ENCODE measurements at places on chromosomes 16 and 17.

- DNase-seq, result no peak
Measured at GRCh38 chr17:45347444-45347843, 30.6 kb upstream of the MAP3K14 start.

DNA sequence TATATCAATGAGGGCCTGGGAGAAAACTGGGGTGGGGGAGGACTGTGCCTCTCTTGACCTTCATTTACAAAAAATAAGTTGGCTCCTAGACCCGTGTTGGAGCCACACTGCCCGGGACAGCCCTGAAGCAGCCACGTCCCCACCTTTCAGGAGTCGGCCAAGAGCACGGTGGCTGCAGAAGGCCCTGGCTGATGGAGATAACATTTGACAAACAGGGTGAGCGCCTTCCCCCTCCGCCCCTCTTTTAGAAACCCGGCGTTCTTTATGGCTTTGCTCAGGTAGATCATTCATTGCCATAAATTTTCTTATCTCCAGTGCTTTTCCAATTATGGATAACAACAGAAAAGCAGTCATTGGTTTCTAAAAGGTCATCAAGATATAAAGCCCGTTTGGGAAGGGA lies 398.1 kb upstream of the TNRC6C start:
- DNase-seq, result no peak

DNA sequence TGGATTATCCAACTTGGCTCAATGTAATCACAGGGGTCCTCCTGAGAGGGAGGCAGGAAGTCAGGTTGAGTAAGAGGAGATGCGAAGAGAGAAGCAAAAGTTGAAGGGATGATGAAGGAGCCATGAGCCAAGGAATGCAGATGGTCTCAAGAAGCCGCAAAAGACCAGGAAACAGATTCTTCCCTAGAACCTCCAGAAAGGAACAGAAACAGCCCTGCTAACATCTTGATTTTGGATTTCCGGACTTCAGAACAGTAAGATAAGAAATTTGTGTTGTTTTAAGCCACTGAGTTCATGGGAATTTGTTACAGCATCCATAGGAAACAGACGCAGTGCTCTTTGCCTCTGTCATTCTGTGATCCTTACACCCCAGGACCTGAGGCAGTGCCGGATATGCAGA lies 26.8 kb downstream of the CMTR2 start:
- no peak for DNase-seq

GRCh38 chr16:89444151-89444723 lies 46.1 kb downstream of the ANKRD11 start:
- no peak for DNase-seq

DNA sequence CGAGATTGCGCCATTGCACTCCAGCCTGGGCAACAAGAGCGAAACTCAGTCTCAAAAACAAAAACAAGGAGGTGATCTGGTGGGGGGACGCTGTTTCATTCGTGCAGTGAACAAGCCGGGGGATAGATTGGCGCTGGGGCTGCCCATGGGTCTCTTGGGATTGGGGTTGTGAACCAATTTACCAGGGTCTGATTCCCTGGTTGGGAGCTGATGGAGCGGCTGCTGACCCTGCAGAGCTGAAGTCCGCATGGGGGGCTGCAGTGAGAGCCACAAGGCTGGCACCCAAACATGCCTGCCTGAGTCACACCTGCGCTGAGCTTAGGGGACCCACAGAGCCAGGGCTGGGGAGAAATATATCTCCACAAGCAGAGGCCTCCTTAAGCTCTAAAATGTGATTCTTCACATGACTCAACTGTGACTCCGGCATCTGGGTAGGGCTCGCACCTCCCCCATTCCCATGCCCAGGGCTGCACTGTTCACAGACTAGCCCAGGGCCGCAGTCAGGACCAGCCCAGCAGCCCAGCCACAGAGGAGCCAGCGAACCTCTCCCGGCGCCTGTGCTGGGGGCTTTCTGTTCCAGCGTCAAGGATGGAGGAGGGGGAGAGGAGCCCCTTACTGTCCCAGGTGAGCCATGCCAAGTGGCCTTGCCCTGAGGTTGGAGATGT lies 5.0 kb downstream of the TSPAN10 start:
- no peak for DNase-seq

DNA sequence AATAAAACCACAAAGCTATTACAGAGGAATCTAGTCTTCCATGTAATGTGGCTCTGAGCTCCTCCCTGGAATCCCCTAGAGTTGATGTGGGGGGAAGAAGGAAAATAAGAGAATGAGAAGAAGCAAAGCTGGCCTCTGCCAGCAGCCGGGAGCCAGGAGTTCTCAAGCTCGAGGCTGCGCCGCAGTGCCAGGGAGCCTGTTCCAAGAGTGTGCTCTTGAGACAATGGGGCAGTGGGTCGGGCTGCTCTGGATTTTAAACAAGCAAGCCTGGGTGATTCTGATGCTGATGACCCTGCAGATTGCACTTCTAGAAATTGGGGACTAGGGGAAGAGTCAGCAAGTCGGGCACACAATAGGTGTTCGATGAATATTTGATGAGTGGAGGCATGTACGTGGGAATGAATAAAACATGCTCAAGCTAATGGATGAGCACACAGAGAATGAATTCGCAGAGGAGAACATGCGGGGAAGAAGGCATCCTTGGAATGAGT lies 119.9 kb downstream of the CMIP start:
- no peak for DNase-seq

DNA sequence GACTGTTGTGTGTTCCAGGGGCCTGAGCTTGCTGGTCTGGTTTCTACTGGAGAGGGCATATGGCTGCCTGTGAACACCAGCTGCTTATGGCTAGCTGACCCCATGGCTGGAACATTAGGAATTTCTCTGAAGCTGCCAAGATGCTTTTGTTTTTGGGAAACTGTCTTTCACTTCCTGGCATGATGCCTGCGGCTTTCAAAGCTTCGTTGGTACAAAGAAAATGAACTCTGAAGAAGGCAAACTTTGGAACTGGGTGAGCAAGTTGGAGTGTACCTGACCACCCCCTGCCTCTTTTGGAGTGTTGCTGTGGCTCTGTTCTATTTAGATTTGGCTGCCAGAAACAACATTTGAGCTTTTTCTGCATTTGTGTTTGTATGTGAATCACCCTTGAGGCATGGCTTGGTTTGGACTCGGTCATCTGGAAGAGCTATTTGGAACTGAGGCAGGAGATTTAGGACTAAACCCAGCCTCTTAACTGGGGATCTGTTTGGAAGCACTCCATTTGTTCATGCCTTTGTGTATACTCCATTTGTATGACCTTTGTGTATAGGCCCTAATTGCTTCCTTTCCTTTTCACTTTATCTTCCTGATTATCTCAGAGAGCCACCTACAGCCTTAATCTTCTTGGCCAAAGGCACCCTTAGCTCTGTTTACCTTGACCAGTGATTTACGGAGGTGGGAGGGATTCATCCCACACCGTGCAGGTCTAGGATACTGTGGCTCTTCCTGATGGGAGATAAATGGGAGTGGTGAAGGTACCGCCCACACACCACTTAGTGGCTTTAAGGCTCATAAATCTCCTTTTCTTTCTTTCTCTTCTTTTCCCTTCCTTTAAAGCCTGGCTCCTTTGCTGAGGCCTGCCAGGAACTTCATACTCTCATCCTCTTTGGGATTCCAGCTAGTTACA lies 7.3 kb upstream of the CPHXL start:
- no peak for DNase-seq

GRCh38 chr17:50020841-50021599 lies 26.0 kb upstream of the DLX3 start:
- no peak for DNase-seq

- no peak for DNase-seq
Measured at GRCh38 chr16:24141917-24142316, 114.2 kb upstream of the CACNG3 start.

DNA sequence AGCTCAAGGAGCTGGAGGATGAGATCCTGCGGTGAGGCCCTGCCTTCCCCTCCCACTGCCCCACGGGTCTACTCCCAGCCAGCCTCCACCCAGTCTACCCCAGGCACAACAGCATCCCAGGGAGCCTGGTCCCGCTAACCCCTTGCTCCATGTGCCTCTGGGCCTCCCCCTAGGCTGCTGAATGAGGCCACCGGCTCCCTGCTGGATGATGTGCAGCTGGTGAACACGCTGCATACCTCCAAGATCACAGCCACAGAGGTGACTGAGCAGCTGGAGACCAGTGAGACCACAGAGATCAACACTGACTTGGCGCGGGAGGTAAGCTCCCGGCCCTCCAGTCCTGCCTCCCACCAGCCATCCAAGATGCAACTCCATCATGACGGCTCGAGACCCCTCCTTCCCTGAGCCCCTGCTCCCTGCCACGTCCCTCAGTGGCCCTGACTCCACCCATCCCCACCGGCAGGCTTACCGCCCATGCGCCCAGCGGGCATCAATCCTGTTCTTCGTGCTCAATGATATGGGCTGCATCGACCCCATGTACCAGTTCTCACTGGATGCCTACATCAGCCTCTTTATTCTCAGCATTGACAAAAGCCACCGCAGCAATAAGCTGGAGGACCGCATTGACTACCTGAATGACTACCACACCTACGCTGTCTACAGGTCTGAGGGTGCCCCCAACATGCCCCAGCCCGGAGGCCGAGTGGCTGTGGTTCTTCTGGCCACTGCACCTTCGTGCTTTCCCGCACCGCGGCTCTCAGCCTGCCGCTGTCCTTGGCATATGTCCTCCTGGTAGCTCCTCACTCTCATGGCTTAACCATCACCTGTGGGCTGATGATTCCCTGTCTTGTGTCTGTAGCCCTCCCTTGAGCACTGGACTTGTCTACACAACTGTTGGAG lies 15.0 kb upstream of the KDM6B start:
- no peak for DNase-seq

DNA sequence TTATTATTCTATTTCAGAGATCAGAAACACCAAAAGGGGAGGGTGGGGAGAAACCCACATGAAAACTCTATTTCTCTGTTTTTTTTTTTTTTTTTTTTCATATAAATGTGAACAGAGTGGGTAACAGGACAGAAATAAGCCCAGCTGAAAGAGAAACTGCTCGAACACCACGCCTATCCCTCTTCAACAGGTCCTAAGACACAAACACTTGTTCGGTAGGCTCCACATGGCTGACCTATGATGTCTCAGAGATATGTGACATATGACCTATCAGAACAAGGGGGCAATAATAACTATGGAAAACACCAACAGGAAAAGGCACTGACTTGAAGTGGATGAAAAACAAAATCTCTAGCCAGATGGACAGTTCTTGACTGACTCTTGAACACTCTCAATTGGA lies 44.8 kb downstream of the PARN start:
- no peak for DNase-seq

DNA sequence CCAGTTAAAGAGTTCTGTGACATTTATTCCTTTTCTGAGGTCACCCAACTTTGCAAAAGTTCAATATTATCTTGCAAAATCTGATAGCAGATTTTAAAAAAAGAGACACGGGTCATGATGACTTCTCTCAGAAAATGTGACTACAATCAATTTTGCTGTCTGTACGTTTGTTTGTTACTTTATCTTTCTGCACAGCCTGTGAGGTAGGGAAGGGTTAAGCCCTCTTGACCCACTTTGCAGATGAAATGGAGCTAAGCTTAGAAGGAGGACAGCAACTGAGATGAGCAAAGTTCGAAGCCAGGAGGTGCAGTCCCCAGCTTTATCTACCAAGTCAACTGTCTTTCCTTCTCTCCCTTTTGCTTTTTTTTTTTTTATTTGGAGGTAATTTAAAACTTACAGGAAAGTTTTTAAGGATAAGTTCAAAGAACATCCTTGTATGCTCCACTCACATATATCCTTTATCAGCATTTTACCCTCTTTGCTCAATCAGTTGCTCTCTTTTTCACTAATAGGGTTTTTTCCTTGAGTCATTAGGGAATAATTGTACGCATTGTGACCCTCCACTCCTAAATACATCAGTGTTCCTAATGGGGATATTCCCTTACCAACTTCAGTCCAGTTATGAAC lies 86.8 kb downstream of the MSI2 start:
- DNase-seq, result no peak

DNA sequence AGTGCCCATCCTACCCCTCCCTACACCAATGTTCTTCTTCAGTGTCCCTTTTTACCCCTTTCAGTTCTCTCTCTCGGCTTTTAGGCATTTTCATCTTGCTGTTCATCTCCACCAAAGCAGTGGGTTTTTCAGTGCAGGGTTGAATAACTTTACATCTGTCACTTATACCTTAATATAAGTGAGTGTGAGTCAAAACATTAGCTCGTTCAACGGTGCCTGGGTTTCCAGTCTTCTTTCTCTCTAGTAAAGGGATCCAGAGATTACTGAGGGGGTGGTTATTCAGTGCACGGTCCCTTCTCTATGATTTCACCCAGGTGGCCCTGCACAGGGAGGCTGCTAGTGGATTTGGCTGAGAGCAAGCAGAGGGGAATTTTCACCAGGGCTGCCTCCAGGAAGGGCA lies 210.6 kb upstream of the CDH5 start:
- DNase-seq, result no peak

GRCh38 chr17:79212149-79213087 lies 137.8 kb downstream of the ENGASE start:
- no peak for DNase-seq

DNA sequence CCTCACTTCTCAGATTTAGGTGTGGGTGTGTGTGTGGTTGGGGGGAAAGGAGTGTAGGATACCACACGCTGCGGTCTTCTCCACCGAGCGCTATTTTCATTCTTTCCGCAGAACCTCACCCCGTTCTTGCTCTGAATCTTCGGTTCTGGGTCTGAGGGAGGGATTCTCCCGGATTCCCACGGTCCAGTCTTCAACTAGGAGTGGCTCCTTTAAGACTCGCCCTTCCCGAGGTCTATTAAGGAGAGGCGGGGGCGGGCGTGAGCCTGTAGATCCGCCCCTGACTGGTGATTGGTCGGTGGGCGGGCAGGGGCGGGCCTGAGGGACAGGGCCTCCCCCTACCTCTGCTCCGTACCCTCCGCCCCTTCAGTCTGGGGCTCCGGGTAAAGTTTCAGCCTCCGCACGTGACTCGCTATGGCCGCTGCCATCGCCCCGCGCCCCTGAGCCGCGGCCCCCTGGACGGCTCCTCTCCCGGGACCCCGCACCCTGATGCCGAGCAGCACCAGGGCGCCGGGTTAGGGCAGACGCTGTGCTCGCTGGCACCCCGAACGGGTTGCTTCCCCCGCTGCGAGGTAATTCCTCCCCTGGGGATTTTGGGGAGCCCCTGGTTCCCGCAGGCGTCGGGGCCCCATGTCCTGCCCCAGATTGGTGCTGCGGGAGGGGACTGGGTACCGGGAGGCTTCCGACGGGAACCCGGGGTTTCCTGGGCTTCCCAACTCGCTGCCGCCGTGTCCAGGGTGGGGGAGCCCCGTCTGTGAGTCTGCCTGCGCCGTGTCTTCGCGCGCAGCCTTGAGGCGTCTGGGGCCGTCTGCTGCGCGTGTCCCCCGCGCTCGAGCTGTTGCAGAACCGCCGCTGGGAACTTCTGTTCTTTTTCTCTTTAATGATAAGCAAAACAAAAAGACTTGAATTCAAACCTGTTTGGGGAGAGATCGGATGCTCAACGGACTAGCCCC lies 9.2 kb downstream of the RARA start:
- DNase-seq, result peak; percentile 92

DNA sequence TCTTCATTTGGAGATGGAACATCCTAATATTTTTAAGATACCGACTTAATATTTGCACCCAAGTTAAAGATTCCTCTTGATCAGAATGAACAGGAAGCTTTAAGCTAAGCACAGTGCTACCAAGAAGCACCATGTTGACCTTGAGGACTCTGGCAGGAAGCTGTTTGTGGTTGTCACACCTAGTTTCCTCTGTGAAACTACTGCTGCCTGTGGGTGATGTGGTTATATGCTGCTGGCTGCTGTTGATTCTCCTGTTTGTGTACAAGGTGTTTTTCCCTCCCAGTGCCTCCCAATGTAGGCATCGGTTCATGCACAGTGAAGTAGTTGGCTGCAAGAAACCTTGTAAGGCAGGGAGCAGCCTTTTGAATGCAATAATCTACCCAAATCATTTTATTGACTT lies 23.4 kb downstream of the RBL2 start:
- DNase-seq, result no peak
